ENCODE measurements at places on chromosomes 5 and 9.

GRCh38 chr5:80246995-80247729 lies 8.7 kb downstream of the SERINC5 start:
- peak; percentile 16 for DNase-seq

DNA sequence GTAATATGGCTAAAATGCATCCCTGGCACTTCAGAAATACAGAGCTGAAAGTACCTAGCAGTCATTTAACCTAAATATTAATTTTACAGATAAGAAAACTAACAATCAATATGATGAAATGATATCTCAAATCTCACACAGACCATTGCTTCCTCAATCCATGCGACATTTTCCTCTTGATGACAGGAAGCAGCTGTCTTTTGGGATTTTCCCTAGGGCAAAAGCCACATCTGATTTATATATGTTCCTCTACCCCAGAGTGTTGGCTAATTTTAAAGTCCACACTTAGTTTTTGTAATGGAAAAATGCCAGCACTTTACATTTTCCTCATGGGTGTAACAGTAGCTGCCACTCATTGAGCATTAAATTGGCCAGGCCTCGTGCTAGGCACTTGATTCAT lies 47.7 kb upstream of the ITGA1 start:
- no peak for DNase-seq

DNA sequence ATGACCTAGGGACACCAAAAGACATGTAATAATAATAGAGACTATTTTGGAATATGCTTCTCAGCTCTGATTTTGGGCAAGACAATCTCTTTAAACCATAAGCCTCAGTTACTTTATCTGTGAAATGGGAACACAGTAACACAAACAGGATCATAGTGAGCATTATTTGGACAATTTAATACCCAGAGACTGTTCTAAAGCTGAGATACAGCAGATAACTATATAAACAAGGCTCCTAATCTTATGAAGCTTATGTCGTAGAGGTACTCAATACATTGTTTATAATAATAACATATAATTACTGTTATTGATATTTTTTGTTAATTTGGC lies 250.8 kb downstream of the SEC61B start:
- DNase-seq: no peak

DNA sequence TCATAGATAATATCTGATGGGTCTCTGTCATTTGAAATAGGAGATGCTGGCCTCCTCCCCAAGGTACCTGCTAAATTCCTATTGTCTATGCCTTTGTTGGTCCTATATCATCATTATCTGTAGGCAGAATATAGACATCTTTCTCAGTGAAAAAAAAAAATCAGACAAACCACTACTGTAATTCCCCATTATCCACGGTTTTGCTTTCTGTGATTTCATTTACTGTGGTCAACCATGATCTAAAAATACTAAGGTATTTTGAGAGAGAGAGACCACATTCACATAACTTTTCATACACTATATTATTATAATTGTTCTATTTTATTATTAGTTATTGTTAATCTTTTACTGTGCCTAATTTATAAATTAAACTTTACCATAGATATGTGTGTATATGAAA lies 122.5 kb downstream of the INVS start:
- DNase-seq: no peak

- DNase-seq: no peak
Observed at GRCh38 chr5:20572614-20573013, 584.6 kb upstream of the CDH18 start.

DNA sequence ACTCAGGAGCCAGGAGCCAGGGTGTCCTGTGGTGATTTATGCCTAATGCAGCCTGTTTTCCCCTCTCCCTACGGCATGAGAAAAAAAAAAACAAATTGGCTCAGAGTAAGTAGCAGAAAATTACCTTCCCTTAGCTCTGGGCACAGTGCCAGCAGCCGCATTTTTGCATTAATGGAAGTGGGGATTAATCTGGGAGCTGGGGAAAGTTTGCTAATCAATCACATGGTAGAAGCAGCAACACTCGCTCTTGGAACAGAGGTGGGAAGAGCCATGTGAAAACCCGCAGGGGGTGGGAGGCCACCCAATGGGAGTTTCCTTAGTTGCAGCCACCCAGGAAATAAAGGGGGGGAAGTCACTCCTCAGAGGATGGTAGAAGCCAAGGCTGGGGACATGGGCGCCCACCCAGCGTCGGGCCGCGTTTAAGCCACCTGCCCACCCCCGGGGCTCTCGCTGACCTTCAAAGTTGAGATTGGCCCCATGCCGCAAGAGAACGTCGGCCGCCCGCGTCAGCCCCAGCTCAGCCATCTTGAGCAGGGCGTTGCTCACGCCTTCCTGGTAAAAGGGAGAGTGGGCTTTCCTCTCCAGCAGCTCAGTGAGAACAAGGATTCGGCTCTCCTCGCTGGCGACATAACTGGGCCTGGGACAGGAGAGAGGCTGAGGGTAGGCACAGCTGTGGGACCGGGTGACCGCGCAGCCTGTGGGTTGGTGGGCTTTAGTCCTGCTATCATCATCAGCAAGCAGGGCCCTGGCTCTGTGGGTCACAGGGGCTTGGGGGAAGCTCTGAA lies 1.7 kb downstream of the ASB6 start:
- no peak for DNase-seq

DNA sequence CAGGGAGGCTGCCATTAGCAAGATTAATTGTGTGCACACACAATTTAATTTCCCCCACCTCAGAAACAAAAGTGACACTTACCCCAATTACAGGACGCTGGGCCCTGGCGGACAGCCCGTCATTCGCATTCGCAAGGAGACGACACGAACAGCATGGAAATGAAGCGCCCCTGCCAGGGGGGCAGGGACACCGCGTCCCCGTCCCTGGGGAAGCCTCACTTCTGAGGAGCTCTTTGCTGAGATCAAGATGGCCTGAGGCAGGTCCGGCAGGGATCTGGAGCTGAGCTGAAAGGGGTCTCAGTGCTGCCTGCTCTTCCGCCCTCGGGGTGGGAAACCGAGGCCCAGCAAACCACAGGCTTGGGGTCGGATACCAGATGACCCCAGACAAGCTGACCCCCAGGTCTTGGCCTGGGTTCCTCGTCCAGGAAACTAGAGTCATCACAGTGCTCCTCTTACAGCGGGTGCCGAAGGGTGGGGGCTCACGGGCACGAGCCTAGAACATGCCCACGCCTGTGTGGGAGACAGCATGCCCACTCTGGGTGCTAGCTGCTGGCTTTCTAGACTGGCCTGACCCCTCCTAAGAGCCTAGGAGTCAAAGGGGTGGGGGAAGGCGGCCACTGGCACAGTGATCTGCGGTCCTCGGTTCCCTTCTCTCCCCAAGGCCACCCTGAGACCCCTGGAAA lies 103.2 kb downstream of the VAV2 start:
- no peak for DNase-seq

DNA sequence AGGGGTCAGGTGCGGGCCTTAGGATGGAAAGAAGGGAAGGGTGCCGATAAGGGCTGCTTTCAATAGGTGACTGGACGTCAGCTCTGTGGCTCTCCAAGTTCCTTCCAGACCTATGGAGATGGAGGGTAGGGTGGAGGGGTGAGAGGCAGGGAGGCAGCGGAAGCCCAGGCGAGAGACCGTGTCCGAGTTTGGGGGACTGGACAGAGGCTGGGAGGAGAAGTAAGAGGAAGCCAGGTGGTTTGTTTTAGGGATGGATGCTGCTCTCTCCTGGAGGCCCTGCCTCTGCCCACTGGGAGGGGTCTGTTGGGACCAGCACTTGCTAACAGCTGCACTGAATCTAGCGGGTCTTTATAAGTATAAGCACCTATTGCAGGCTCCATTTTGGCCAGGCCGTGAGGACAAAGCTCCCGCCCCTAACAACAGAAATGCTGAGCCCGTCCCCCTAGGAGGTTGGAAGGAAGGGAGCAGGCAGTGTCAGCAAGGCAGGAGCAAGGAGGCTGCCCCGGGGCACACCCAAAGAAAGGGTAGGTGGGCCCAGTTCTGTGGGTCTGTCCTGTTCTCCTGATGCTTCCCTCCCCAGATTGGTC lies 167.5 kb downstream of the DAB2IP start:
- DNase-seq: no peak

DNA sequence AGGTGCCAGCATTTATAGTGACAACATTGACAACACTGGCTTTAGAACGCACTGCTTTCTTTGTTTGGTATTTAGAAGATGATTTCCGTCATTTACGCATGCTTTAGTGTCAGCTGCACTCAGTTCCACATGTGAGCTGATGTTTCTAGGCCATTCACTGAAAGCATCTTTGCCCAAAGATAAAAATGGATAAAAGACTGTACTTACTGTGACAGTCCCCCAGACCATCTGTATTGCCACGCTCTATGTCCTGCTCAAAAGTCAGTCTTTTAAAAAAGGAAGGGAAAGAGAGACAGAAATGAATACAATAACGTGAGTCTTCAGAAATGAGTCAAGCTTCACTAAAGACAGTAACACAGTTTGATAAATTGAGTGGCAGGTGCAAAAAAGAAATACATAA lies 99.3 kb downstream of the SEMA6A start:
- no peak for DNase-seq

- no peak for DNase-seq
Observed at GRCh38 chr5:139155333-139155732, 42.8 kb downstream of the SIL1 start.

- DNase-seq: no peak
Observed at GRCh38 chr5:54742417-54742891, 224.9 kb downstream of the SNX18 start.

DNA sequence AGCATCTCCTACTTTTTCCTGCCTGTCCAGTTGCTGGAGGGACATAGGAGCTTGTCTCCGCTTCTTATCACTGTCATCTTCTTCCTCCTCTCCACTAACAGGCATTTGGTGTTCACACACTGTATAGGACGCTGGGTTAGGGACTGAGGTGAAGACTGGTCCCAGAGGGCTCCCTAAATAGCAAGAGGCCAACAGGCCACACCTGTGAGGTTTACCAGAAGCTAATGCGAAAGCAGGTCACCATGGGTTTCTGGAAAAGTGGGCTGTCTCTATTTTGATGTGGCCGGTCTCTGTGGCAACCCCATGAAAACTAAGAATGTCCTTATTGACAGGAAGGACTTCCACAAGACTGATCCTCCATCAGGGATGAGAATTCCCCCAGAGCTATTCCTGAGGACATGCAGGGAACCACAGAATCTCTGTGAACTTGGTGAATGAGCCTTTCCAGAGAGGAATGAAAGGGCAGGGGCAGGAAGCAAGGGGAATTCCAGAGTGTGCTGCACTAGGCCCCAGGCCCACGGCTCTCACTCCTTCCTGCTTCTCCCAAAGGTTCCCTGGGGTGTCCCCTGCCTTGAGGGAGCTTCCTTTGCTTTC lies 61.7 kb downstream of the DAP start:
- no peak for DNase-seq

GRCh38 chr5:27748847-27749246 lies 710.5 kb upstream of the CDH9 start:
- DNase-seq: no peak

DNA sequence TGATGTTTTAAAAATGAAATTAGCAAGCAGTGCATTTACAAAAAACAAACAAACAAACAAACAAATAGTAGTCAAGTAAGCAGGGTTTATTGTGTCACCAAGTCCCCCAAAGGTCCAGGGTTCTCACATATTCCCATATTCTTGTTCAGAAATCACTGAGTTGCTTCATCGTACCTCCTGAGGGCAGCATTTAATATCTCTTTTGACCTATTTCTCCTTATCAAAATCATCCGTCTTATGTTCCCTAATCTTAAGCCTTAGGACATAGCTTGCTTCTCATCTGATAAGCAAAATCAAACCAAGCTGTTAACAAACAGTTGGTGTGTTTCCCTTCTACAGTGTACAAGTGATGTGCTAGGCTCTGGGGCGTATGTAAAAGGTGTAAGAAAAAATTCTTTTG lies 109.5 kb upstream of the MAN2A1 start:
- no peak for DNase-seq

GRCh38 chr9:136437839-136438547 lies 1.7 kb downstream of the INPP5E start:
- DNase-seq: no peak

- no peak for DNase-seq
Observed at GRCh38 chr9:130962418-130963316, 23.6 kb upstream of the FIBCD1 start.

DNA sequence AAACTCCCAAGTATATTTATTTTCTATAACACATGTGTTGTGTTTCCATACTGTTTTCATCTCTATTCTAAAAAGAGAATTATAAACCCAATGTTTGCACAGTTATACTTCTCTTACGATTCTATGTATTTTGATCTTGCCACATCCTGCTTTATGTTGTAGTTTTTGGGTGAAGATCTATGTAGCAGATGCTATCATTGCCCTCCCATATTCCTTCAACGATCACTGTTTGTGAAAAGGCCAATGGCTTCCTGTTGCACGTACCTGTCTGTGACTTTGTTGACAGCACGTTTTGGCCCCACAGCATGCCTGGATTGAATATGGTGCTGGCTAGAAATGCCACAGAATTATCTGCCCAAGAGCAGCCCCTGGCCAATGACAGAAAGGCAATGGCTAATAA lies 254.5 kb upstream of the EFNA5 start:
- DNase-seq: no peak

GRCh38 chr5:14251733-14252132 lies 108.6 kb downstream of the TRIO start:
- no peak for DNase-seq

DNA sequence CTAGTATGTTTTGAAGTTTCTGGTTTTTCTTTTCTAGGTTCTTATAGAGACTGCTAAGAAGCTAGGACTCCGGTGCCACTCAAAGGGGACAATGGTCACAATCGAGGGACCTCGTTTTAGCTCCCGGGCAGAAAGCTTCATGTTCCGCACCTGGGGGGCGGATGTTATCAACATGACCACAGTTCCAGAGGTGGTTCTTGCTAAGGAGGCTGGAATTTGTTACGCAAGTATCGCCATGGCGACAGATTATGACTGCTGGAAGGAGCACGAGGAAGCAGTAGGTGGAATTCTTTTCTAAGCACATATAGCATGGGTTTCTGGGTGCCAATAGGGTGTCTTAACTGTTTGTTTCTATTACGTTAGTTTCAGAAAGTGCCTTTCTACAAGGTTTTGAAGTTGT lies 52.2 kb downstream of the MTAP start:
- no peak for DNase-seq

- DNase-seq: no peak
Observed at GRCh38 chr9:113772121-113772810, 103.8 kb upstream of the ZNF618 start.

GRCh38 chr9:109121232-109121796 lies 1.6 kb upstream of the TMEM245 start:
- DNase-seq: no peak

All from activated CD4-positive, CD25-positive, alpha-beta regulatory T cell treated with anti-CD3 and anti-CD28 coated beads, Interleukin-2, amount 50 U/mL, for 16 hours (primary cell).